GM10248 (cell line): ENCODE measurements at places on chromosomes 2 and 18.
A peak's percentile ranks its signal among the peaks of the same experiment; 100 is the strongest.

DNA sequence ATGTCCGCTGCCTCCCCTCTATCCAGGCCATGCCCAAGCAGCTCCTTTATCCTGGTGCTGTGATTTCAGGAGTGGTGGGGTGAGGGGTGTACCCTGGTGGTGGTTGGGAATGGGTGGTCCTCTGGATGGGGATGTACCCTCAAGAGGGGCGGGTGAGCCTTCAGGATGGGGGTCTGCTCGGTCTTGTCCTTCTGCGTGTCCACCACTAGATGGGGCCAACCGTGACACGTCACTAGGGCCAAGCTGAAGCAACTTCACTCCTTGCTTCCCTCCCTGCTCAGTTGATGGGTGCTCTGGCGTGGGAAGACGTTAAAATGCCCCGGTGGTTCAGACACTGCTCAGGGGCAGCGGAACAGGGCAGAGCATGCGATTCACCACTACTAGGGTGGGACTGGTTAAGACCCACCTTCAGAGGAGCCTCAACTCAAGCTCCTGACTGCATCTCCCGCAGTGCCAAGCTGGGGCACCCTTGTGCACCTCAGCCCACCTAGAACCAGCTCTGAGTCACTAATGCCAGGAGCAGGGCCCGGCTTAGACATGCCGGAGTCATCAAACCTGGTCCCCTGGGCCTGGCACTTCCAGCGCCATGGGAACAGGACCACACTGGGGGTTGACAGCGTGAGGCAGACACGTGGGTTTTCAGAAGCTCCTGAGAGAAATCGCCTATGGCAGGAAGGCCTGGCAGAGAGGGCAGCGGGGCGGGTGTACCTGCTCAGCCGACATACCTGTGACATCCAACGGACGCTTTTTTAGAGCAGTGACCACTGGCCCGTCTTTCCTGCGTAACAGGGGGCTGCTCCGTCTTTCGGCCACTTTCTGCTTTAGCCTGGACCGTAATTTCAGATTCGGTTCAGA, 256.7 kb downstream of the HDAC4 start:
- peak; percentile 68 for DNase-seq

GRCh38 chr18:32042337-32042736, 23.7 kb downstream of the RNF125 start:
- DNase-seq: no peak

- no peak for DNase-seq
Measured at GRCh38 chr2:57733956-57734355, 312.6 kb upstream of the VRK2 start.

GRCh38 chr2:130823886-130824491, 12.7 kb upstream of the ARHGEF4 start:
- peak; percentile 61 for DNase-seq

GRCh38 chr2:65264821-65265670, 37.4 kb downstream of the ACTR2 start:
- no peak for DNase-seq

DNA sequence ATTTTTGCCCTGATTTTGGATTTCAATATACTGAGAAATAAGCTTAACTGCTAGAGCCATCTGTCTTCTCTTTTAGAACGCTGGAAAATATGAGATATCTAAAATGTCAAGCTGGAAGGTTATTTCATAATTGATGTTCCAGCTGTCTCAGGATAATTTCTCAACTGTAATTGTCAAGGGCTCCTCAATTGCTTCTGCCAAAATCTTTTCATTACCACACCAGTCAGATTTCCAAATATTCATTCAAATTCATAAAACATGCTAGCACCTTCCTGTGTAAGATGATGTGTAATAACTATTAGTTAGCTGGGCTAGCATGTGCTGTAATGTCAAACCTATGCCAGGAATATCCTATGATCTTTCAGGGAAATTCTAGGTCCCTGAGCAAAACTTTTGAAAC, 88.1 kb downstream of the TNFRSF11A start:
- no peak for DNase-seq

- DNase-seq: peak; percentile 1
Measured at GRCh38 chr2:45353879-45354278, 257.2 kb downstream of the SRBD1 start.
